Cerebellar nuclear complex (tissue), 1 donor: ENCODE measurements at places on chromosomes 4 and X.

DNA sequence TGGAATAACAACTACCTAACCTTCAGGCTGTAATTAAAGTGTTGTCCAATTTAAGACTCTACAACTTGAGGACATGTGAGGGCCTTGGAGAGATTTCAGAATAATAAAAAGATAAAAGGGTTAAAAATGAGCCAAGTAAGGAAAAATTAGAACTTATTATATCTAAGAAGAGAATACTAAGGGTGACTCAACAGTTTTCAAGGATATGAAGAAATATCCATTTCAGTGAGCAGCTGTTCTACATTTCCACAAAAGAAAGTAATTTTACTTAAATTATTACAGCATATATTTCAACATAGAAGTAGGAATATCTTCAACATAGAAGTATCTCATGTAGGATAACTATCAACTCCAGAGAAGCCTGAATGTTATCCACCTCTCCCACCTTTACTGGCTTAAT is 11.3 kb downstream of the SNX12 start:
- no peak for DNase-seq

- no peak for DNase-seq
Observed at GRCh38 chr4:39126256-39127095, 55.9 kb upstream of the WDR19 start.

GRCh38 chr4:7330811-7331681 is 103.7 kb downstream of the PSAPL1 start:
- DNase-seq = no peak

- no peak for DNase-seq
Observed at GRCh38 chr4:73741031-73741749, 821 bp downstream of the CXCL8 start.

DNA sequence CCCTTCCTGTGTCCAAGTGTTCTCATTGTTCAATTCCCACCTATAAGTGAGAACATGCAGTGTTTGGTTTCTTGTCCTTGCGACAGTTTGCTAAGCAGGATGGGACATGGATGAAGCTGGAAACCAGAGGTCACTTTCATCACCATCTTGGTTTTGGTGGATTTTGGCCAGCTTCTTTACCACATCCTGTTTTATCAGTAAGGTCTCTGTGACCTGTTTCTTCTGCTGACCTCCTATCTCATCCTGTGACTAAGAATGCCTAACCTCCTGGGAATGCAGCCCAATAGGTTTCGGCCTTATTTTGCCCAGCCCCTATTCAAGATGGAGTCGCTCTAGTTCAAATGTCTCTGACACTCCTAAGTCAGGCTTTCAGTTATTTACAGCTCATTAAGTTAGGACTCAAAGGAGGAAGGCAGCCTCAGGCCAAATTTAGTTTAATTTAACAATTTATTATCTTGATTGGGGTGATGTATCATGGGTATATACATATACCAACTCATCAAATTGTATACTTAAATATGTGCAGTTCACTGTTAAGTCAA is 169.9 kb upstream of the NDP start:
- DNase-seq = no peak

- no peak for DNase-seq
Observed at GRCh38 chr4:137638934-137639333, 106.6 kb upstream of the PCDH18 start.

DNA sequence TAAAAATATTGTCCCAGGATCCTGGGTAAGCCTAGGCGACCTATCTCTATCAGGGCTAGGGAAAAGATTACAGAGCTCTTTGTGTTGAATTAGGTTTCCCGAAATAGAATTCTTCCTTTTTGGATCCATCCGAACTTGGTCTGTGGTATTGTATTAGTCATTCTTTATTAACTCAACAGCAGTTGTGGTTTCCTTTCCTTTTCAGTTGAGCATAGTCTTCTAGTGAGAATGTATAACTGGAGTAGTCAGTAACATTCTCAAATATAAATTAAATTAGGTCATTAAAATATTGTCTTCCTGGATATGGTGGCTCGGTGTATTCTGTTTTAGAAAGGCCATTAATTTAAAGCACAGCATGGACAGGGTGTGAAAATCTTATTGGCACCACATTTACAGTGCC is 520.4 kb downstream of the NLGN4X start:
- DNase-seq = no peak

GRCh38 chr4:2402941-2403340 is 15.5 kb downstream of the ZFYVE28 start:
- no peak for DNase-seq

DNA sequence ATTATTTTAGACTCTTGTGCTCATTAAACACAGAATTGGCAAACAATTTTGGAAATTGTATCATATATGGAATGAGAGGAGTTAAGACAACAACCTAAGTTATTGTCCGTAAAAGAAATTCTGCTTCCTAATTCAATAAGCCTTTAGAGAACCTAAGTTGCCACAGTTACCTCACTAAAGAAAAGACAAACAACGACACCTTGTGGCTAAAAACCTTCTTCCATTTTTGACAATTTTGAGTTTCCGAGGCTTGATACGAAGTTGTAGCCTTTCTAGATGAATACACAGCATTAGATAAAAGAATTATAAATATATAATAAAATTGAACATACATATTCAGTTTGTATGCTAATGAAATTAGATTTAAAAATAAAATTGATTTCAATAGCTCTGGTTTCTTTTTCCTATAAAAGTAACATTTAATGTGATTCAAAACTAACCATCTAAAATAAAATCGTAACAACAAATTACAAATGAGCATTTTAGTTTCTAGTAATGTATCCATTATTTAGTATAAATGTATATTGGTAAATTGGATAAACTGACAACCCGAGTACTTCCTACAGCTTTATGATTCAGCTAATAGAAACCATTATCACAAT is 275.1 kb downstream of the GPM6A start:
- no peak for DNase-seq

DNA sequence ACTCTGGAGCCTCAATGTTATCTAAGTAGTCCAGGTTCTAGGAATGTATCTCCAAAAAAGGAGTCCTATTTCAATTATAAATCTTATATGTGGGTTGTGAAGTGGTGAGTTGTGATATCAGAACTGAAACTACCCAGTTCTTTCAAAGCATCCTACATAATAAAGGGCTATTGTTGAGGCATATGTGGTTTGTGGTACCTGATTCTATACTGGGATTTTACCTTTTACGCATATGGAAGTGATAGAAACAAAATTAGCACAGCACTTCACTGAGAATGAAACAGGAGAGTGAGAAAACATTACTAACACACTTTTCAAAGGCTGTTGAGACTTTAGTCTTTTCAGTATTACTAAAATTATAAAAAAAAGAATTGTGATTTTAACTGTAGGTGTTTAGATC is 417.7 kb upstream of the GALNT7 start:
- no peak for DNase-seq

GRCh38 chrX:13151828-13152517 is 107.6 kb upstream of the FAM9C start:
- DNase-seq = no peak

DNA sequence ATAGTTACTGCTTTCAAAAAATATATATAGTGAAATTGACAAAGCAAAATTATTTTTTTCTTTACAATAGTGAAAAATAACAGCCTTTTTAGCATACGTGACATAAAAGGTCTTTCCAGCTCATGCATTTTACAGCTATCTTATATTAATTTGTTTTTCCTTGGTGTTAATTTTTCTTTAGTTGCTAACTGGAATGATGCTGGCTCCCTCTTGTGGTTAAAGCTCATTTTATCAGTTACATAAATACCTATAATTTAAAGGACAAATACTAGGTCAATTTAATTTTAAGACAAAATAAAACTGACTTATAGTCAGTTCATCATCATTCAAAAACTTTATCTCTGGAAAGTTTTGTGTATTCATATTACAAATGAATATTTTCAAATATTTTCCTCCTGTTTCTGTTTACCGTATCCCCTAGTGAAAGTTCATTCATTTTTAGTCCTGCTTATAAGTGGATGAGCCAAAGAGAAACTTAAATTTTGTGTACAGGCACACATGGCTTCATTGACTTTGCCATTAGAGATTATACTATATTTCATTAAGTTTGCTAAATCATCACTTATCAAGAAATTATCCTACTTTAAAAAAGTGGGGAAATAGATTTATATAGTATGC is 9.9 kb upstream of the ANAPC4 start:
- no peak for DNase-seq

DNA sequence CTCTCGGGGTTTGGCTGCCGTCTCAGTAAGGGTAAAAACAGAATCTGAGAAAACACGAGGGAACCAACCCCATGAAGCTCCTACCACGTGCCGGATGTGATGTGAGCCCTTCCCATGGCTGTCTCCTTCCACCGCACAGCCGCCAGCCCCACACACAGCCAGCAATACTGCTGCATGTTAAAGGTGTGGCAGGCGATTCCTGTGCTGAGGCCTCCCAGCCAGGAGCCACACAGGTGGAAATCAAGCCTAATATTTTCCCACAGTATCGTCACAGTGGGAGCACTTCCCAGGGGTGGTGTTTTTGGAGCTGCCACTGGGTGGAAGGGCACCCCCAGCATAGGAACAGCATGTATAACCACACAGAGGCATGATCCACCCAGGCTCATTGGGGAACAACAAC is 77.5 kb downstream of the SLC2A9 start:
- no peak for DNase-seq

DNA sequence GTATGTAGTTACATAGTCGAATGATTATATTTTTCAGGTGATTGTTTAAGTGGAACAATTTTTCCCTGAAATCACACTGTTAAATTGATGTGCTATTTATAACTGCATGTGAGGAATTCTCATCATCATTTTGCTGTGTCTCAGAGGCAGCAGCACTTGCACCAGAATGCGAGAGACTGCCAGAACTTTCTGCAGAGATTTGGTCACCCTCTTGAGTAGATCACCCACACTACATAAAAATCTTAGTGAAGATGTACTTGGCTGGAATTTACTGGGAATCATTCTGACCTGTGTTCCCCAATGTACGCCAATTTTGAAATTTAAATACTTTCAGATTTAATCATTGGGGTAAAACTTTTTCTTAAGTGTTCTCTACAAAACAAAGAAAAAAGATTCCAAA is 5.4 kb downstream of the UGT2B4 start:
- no peak for DNase-seq

DNA sequence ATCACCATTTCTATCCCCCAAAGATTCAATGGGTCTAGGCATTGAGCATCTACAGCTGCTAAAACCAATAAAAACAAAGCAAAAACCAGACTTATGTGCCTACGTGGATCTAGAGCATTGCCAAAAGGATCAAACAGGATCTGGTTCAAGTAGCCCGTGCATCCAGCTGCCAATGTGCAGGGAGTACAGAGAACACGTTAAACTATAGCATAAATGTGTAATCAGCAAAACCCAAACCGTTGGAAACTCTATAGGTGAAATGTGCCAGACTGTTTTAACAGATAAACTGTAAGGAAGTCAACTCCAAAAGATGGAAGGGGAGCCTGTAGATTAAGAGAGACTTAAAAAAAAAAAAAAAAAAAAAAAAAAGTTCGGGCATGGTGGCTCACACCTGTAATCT is 58.5 kb downstream of the APOO start:
- no peak for DNase-seq

DNA sequence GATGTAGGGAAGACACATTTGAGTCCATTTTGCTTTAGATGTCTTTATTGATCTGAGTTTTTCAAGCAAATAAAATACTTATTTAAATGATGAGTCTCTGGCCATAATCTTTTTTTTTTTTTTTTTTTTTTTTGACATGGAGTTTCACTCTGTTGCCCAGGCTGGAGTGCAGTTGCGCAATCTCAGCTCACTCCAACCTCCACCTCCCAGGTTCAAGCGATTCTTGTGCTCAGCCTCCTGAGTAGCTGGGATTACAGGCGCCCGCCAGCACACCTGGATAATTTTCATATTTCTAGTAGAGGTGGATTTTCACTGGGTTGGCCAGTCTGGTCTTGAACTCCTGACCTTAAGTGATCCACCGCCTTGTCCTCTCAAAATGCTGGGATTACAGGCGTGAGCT is 194.5 kb upstream of the MAD2L1 start:
- DNase-seq = no peak

DNA sequence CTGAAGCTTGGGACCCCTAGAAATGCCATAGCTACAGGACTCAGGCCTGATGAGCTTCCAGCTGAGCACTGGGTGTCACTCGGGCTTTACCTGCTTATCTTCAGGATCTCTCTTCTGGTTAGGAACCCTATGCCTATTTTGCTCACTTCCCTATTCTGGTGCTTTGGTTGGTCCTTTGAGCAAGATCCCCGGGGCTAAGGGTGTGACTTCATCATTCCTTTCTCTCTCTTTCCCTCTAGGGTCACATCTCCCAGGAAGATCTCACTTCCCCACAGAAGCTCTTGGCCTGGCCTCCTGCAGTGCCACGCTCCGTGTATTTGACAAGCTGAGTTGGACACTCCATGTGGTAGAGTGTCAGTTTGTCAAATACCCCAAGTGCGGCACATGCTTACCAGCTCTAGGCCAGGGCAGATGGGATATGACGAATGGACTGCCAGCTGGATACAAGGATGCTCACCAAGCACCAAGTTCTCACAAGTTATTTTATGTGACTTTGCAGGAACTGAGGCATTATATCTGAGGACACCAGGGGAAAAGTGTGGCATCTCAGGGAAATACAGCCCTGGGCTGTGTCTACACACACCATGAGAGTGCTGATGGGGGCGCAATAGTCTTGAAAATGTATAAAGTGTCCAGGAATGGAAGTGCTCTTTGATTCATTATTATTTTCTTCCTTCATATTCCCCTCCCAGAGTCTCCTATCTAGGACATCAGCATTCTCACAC is 21.1 kb downstream of the VSIG4 start:
- no peak for DNase-seq

- DNase-seq = no peak
Observed at GRCh38 chr4:35124106-35124505, 1120.2 kb downstream of the ARAP2 start.

DNA sequence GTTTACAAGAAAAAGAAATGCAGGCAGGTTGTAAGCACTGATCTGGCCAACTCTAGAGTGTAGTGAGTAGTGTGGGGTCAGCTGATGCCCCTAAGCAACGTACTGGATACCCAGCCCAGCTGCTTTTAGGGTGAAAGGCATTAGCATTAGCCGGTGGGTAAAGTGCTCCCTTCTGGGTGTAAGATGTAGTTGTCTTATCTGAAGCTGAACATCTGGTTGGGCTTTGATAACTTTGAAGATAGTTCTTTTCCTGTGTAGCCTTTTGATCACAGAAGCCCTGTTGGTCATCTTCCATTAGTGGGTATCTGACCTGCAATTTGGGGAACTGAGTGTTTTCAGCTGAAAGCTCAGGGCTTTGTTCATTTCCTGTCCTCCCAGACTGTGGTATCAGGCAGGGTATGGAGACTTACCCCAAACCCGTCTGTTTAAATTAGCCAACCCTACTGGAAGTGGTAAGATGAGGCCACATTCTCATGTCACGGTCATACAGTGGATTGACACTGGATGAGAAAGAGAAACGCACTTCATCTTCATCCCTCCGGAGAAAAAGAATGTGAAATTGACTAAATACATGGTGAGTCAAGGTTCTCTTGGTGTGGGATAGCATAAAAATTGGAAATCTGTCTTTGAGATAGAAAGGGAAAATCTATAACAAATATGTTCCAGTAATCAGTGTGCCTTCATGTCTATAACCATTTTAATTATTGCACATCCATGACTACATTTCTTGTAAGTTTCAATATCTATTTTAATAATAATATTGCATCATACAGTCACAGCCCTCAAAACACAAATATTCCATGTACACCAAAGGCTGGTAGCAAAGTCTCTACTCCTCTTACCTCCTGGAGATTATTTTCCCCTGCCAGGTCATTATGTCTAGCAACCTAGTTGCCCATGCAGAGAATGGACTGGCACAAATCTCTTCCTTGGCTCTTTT is 8.7 kb downstream of the RHOH start:
- DNase-seq = no peak

GRCh38 chrX:1528186-1528883 is 8.7 kb downstream of the P2RY8 start:
- no peak for DNase-seq

- DNase-seq = no peak
Observed at GRCh38 chrX:51860679-51861078, 32.7 kb upstream of the MAGED1 start.
